GM19239 (cell line): ENCODE measurements at places on chromosomes 5 and 9.

DNA sequence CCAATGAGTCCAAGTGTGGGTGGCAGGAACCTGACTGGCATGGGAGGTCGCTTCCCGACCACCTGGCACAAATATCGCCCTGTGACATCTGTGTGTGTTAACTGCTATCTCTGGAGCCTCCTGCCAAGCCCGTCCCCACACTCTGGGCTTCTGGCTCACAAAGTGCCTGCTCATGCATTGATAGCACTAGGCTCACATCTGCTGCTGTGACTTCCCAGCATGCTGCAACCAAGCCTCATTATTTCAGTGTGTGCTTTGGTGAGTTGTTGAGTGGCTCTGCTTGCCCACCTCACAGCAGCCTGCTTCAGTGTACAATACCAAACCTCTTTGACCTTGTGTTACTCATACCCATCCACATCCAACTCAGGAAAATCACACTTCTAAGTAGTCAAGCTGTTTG, 139.8 kb downstream of the APBA1 start:
- no peak for DNase-seq

DNA sequence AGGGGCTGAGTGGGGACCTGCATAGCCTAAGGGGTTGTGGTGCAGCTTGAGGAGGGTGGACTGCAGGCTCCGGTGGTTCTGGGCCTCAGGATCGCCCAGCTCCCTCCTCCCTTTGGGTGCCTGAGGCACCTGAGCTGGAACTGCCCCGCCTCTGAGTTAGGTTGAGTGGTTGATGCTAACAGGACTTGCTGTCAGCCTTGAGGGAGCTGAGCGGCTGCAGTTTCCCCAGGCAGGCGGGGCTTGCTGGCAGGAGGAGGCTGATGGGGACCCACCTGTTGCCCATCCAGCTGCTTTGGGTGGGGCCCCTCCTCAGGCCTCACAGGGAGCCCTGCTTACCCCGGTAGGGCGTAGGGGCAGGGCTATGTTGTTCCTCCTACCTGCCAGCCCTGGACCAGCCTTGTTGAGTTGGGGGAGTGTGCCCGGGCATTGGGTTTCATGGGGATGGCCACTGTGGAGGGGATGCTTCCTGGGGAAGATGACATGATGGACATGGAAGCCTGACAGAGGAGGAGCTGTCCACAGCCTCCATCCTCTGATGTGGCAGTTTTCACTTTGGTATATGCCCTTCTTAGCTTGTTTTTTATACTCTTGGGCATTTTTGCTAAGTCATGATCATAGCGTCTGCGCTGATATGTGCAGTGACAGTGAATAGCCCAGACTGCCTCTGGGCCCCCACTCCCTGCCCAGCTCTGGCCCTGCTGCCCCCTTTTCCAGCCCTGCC, 14.3 kb downstream of the WNK2 start:
- DNase-seq: no peak

DNA sequence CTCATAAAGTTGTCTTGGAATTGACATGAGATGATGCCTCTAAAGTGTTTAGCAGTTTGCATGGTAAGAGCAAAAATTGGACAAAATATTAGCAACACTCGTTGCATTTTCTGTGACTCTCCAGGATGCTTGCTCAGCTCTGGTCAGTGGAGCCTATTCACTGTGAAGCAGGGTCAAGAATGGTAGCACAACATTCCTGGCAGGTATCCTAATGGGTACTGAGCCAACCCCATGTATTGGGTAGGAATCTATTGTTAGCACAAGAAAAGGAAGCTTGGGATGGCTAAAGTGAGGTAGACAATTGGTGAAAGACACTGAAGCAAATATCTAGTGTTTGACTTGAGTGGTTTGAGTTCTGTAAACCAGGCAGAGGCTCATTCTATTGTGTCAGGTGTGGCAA, 10.4 kb upstream of the ACTBL2 start:
- DNase-seq: no peak

DNA sequence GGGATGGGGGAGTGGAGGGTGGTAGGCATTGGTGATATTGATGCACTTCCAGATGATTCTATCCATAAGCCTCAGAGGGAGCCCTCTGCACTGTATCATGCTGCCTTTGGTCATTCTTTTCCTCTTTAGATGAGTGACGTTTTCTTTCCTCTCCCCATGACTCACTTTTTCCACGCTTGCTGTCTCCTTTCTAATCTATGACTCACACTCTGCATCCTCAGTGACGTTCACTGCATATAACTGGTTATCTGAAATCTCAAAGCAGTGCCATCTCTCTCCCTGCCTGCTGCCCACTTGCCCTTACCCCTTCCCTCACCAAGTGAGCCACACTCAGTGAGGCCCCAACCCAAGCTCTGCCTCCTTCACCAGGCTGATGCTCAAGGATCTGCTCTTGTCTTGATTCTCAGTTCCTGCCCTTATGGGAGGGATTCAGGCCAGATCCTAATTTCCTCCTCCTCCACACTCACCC, 31.6 kb downstream of the PTGS1 start:
- no peak for DNase-seq

- no peak for DNase-seq
Observed at GRCh38 chr5:159897786-159898393, 18.4 kb upstream of the ADRA1B start.
